ENCODE measurements at places on chromosomes 11 and 22.

GRCh38 chr11:69876013-69876412, 56.8 kb upstream of the FGF3 start:
- DNase-seq, result no peak

DNA sequence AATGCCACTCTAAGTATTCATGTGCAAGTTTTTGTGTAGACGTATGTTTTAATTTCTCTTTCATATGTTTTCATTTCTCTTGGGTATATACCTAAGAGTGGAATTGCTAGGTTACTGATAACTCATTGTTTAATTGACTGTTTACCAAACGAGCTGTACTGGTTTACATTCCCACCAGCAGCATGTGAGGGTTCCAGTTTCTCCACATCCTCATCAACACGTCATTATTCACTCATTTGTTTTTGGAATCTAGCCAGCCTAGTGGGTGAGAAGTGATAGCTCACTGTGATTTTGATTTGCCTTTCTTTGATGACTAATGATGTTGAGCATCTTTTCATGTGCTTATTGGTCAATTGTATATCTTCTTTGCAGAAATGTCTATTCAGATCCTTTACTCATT, 4.0 kb downstream of the ANKRD13D start:
- no peak for DNase-seq

DNA sequence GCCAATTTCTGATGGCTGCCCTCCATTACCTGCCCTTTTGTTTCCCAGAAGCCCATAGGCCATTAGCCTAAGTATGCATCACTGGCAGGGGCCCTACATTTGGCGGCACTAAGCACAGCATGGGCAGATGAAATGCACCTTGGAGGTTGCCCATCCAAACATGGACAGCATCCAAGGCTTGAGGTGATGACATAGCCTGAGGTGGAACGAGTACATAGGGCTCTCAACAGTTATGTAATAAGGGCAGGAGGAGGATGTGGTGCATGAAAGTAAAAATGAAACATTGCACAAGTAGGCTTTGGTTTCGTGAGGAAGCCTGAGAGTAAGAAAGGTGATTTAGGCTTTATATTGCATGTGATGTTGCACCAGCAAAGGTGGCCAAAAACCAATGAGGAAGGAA, 148.1 kb downstream of the FAM76B start:
- DNase-seq, result no peak

DNA sequence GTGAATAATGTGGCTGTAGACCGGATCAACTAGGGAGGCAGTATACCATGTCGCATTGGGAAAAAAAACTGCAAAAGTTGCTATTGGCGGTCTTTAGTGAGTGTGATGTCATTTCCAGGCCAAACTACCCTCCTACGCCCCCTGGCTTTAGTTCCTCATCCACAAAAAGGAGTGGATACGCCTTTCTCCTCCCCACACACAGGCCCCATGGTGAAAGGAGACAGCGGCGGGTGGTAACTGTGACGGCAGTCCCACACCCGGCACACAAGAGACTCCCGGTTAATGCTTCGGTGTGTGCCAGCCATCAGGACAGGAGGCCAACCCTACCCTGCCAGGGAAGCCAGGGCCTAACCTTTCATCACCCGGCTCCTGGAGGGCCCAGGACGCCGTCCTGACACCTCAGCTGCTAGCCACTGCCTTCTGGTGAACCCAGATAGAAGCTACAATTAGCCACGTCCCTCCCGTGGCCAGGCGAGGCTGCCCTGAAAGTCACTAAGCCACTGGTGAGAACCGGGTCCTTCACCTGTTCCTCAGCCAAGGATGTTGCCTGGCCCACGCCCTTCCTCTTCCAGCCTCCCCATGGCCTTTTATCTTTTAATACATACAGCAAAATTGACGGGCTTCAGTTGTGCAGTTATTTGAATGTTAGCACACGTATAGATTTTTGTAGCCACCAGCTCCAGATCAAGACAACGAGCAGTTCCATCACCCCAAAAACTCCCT, 10.8 kb downstream of the TP53I11 start:
- DNase-seq, result peak; percentile 51

- no peak for DNase-seq
Observed at GRCh38 chr22:41979423-41980250, 10.4 kb downstream of the SEPTIN3 start.

DNA sequence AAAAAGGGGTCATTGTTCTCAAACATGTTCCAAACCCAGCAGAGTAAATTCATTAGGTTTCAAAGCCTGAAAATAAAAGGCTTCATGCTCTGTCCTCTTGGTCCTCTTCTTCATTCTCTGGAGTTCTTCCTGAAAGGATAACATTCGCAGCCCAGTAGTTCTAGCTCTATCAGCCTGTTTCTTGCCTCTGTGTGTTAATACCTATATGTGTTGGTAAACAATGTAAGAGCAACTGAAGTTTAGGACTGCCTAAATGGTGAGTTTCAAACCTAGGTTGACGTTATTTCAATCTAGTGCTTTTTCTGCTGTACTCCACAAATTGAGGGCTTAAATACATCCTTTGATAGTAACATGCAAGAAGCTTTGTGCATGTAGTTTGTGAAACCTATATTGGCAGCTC, 9.4 kb downstream of the AASDHPPT start:
- no peak for DNase-seq

GRCh38 chr11:112524798-112525197, 264.1 kb upstream of the PLET1 start:
- DNase-seq, result no peak

DNA sequence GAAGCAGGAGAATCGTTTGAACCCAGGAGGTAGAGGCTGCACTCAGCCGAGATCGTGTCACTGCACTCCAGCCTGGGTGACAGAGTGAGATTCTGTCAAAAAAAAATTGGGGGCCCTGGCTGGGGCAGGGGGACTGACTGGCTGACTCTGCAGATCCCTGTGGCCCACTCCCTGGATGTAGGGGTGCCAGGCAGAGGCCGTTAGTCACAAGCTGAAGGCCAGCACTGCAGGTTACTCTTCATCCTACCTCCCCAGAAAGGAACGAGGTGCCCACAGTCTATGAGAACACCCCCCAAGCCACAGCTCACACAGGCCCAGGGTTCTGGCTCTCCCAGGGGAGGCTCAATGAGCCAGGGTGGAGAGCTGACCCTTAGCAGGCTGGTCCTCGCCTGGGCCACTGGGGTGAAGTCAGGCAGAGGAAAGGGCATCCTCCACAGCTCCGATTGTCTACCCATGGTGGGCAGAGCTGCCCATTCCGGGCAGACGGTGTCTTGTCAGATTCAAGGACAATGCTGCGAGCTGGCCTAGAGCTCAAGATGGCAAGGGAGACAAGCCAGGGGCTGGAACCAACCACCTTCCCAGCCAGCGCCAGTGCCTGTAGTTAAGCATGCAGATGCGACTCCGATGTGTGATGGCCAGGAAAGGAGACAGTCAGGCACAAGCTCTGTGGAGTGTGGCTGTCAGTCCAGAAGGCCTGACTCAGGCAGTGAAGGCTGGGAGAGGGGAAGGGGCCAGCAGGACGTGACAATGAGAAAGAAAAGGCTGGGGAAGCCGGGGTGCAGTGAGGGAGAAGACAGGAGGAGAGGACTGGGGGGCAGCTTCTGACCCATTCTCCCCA, 12.4 kb downstream of the C11orf24 start:
- DNase-seq, result no peak

Data from neural progenitor cell (in vitro differentiated cells).